CD14-positive monocyte (primary cell): ENCODE measurements at places on chromosomes 7 and 10.

GRCh38 chr7:64463636-64464375, 99.1 kb downstream of the ZNF680 start:
- DNase-seq, result peak; percentile 0

DNA sequence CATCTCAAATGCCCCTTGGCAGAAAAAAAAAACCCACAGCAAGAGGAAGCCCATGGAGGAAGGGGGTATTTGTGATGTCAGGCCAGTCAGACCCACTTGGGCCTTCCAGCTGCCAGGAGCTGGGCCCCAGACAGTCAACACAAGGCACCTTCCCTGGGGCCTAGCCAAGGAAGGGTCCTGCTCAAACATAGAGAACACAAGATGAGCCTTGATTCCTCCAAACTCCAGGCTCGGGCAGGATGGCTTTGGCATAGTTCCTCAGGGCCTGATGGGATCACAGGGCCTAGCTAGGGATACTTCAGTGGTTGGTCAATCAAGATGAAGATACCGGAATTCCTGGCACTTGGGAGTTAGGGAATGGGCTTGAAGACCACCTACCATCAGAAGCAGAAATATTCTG, 30.8 kb downstream of the DPCD start:
- no peak for DNase-seq

GRCh38 chr10:63268149-63268797, 135.1 kb downstream of the NRBF2 start:
- DNase-seq, result no peak

DNA sequence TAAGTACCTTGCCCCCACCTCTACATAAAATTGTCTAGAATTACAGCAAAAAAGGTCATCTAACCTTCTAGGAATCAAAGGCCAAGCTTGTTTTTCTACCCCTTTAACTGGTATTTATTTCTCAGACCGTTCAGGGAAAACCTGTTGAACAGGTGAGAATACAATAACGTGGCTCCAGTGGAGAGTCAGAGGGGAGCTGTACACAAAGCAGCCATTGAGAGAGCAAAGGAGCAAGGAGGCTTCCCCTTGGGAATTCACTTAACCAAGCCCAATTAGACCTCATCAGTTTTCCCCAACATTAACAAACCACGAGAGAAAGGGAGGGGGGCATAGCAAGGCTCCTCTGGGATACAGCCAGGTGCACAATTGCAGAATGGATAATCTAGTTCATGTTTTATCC, 101.9 kb downstream of the ELMO1 start:
- DNase-seq, result no peak

GRCh38 chr10:1293157-1293556, 237.0 kb downstream of the WDR37 start:
- no peak for DNase-seq

GRCh38 chr7:22330903-22331302, 26.1 kb downstream of the RAPGEF5 start:
- no peak for DNase-seq

DNA sequence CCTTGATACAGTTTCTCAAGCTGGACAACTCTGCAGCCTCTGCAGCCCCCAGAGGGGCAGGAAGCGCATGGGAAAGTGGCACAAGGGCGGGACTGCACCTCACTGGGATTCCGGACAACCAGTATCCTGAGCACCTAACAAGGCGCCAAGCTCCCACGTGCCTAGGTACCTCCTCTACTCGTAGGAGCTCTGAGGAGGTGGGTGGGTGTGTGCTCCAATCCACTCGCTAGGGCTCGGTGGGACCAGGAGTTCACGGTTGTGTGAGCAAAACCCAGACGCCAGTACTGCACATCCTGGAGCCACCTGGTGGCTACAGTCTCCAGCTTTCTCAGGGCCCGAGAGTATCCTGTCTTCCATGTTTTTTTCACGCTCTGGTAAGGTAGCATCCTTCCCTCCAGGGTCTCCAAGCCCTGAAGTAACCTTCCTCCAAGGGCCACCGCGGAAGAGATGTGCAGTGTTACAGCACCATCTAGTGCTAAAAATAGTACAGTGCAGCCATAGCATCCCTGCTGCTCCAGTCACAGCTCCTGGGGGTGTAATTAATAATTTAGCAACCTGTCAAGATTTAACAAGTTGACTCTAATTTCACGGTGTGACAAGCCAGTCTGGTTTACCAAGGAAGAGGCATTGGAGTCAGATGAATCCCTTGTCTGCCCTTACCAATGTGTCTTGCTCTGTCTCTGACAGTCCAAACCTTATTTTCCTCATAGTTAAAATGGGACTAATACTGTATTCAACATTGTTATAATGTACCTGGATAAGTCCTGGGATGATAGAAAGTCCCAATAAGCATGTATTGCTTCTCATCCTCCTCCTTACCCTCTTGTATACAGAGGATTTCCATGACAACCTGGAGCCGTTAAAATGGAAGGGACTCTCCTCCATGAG, 70.4 kb downstream of the HERPUD2 start:
- peak; percentile 28 for DNase-seq

DNA sequence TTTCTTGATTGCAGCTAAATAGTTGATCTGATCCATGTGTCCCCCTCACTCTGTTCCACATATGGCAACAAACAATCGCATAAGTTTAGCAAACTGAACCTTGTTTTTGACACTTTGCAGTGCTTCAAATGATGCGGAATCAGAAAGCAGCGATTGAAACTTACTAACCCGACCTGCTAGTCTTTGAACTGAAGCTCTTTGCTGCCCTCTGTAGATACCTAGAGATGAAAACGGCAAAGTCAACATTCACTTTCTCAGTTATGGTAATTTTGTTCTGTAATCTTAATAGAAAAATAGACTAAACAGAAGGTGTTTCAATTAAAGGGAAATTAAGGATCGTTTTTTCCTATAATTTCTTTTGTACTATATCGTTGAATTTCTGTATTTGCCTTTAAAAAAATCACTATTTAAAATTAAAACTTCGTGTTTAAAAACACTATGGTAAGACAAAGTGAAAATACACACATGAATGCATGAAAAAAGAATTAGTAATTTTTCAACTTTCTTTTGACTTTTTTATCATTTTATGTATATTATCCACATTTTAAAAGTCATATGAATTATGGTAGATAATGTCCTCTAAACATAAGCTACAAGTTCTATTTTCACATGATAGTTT, 276.5 kb downstream of the MAGI2 start:
- DNase-seq, result no peak

- no peak for DNase-seq
Measured at GRCh38 chr7:27241189-27242056, 1.2 kb upstream of the EVX1 start.

GRCh38 chr7:12281038-12281437, 69.9 kb downstream of the TMEM106B start:
- DNase-seq, result no peak

DNA sequence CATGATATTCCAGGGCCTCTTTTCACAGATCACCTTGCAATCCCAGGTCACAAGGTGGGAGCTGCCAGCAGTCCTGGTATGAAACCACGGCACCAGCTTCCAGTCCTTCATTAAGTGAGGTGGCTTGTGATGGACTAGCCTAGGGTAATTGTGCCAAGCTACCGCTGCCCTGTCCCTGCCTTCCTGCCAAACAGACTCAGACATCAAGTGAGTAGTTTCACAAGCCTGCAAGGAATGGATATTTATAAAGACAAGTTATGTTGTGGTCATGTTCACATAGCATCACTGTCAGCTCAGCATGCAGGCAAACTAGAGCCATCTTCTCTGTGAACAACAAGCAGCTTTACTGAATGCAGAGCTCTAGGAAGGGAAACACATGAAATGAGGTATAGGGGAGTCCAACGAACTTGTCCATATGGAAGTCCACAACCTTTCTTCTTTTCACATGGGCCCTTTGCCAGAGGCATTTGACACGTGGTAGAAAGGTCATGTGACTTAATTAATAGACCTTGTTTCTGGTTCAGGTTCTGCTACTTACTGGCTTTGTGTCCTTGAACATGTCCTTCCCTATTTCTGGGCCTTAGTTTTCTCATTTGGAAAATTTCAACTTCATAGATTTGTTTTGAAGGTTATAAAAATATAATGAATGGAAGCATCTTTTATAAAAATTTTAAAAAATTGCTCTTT, 1061.2 kb downstream of the KCNMA1 start:
- no peak for DNase-seq

- peak; percentile 91 for DNase-seq
Measured at GRCh38 chr7:36280840-36281812, 108.5 kb upstream of the ANLN start.

GRCh38 chr7:41855798-41856197, 152.9 kb upstream of the INHBA start:
- peak; percentile 27 for DNase-seq

DNA sequence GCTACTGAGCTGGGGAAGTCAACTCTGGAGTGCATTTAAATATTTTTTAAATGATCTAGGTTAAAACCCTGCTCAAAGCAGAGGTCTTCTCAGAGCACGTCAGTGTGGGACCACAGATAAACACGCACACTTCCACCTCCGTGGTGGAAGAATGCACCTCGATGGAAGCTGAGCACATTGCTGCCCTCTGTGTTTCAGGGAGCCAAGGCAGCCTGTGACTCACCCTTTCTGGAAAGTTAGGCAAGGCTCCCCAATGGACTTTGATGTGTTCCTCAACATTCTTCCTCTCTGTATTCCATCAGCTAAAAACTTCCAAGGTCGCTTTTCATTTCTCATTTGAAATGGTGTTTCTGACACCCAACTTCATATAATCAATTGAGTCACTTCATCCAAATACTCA, 170.8 kb upstream of the KMT2E start:
- DNase-seq, result no peak

GRCh38 chr10:96987842-96988175, 155.7 kb downstream of the LCOR start:
- no peak for DNase-seq

DNA sequence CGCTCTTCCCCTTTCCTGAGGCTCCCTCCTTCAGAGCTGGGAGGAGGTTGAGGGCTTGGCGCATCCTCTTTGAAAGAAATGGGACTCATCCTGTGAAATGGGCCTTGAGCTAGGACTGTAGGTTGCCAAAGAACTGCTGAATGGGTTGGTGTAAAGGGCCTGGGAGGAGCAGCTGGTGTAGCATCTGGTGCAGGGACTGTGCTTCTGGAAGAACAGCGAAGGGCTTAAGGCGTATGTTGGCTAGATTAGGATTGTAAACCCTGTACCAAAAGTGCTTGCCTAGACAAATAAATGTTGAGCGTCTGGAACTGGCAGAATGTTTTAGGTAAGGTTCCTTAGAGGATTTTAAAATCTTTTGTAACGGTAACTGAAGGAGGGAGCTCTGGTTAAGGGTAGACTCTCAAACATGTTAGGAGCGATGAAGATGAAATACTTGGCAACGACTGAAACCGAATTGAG, 563 bp downstream of the STAM start:
- DNase-seq, result peak; percentile 18

GRCh38 chr7:101717628-101718357, 88.7 kb upstream of the MYL10 start:
- DNase-seq, result peak; percentile 98

DNA sequence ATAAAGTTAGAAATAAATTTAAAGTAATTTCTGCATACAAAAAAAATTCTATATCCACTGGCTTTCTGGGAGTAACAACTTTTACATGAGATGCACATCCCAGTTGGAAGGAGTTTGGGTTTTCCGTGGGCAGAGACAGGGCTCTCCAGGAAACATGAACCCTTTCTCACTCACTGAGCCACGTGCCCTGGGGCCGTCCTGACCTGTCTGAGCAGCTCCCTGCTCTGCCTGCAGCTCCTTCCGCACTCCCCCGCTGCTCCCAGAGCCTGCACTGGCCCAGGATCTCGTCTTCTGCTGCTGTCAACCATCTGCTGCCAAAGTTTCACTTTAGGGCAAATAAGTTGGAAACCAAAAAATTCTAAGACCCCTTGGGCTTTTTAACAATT, 169.1 kb downstream of the DIP2C start:
- DNase-seq, result no peak

GRCh38 chr10:16960551-16960950, 143.3 kb upstream of the RSU1 start:
- DNase-seq, result no peak

- DNase-seq, result no peak
Measured at GRCh38 chr7:105519353-105519752, 2.7 kb downstream of the PUS7 start.

DNA sequence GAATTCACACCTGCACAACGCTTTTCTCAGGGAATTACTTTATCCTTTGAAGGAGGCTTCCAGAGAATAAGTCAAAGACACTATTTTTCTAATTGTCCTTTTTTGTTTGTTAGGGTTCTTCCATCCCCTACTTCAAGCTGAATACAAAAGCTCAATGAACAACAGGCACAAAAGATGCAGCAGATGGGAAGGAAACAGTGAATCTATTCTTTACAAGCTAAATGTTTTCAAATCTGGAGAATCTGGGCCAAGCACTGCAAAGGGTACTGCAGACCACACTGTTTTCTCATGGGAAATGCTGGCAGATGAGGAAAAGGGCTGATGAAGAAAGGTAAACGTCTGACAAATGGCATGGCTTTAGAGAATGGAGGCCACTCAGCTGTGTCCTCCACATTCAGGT, 18.5 kb downstream of the LIPA start:
- no peak for DNase-seq

- DNase-seq, result no peak
Measured at GRCh38 chr7:115693779-115694178, 336.8 kb downstream of the TFEC start.

DNA sequence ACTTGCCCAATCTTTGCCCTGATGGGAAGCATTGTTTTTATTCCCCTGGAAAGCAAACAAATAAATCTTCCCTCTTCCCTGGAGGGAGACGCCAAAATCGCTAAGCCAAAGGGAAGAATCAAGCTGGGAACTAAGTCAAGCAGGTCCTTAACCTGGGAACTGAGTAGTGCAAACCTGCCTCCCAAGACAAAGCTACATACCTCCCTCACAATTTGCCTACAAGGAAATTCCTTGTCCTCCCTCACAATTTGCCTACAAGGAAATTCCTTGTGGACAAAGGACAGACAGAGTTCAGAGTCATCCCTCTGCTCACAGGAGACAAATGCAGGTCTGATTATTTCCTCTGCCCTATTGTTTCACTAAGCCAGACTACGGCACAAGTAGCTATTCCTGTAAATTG, 50.5 kb downstream of the SPOCK2 start:
- no peak for DNase-seq

DNA sequence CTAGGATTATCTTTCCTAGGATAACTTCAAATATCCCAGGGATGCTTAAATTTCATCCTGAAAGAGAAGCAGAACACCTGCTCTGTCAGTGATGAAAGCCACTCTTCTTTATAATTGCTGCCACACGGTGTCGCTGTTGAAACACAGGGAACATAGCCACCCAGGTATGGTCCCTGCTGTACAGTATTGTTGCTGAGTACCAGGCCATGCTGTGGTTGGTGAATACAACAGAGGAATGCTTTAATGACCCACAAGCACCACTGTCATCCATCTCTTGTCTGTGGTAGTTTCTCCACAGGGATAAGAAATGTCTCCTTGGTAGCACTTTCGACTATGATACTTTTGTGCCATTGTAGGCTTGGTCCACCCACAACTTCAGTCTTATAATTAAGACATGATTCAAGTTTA, 70.6 kb upstream of the STARD3NL start:
- peak; percentile 55 for DNase-seq

DNA sequence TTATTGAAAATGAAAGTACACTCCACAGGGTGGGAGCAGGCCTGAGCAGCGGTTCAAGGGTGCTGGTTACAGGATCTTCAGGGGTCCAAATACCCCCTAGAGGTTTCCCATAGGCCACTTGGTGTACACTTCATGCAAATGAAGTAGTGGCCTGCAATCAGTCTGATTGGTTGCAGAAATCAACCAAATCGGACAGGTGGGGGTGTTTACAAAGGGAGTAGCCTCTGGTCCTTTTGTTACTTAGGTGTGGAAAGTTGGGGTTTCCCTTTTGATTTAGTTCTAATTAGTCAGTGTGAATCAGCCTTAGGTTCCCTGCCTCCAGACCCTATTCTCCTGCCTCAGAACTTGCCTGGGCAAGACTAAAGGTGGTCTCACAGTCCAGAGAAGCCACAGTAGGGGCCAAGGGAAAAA, 49.6 kb downstream of the SYPL1 start:
- DNase-seq, result no peak
